Cardiac muscle cell (in vitro differentiated cells and primary cell): ENCODE measurements at places on chromosomes 1 and 21. TPM values are rescaled to one million over a fixed set of nuclear protein-coding genes. Genes with fewer than 3 reads are reported as not detected.

DNA sequence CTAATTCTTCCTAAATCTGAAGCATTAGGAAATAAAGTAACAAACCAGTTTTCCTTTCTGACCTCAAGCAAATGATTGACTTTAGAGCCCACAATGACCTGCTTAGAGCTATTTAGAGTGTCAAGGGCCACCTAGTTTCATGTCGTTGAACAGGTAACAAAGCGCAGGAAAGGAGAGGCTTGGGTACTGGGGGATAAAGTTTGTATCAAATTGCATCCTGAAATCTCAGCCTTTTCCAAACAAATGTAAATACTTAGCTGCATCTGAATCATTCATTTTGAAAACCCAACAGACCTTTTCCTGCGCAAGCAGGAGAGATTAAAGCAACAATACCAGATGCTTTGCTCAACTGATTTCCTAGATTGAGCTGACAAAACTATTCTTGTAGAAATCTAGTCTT lies 121.2 kb downstream of the NRIP1 start:
- no peak for DNase-seq
- no peak overlapping the region for H3K27ac ChIP-seq
- H3K36me3 ChIP-seq, result no peaks in the 10 kb centered on the region
- no peaks in the 10 kb centered on the region for H3K4me1 ChIP-seq
- H3K27me3 ChIP-seq, result no peaks in the 10 kb centered on the region

- no peaks in the 10 kb centered on the region for H3K36me3 ChIP-seq
- peaks cover 9% of the 10 kb centered on the region for H3K4me1 ChIP-seq
- peak overlapping the region; percentile 52 for H3K4me3 ChIP-seq
These were observed 2.0 kb upstream of the ATF3 start for GRCh38 chr1:212606395-212607205.

DNA sequence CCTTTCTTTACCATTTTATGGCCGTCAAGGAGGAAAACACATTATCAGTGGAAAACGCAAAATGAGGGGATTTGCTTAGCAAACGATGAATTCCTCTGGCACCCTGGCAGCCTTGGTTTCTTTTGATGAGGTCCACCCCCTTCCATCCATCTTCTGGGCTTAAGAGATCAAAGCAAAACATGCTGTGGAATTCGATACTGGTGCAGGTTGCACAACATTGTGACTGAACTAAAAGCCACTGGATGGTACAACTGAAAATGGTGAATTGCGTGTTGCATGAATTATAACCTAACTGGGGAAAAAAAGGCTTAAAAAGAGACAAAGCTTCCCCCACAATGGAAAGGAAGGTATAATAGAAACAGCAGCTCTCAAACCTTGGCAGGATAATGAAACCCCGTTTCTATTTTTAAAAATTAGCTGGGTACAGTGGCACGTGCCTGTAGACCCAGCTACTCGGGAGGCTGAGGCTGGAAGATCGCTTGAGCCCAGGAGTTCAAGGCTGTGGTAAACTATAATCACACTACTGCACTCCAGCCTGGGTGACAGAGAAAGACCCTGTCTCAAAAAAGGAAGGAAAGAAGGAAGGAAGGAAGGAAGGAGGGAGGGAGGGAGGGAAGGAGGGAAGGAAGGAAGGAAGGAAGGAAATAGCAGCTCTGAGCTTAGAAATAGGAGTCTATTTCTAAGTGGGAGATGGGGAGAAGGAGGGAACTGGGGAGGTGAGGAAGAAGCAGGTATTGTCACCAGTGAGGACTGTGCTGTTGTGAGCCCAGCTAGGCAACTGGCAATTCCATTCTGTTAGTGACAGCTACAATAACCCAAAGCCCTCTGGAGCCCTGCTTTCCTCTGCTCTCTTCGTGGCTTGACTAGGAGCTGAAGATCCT lies 29.0 kb upstream of the LGALS8 start:
- no peak overlapping the region for H3K27ac ChIP-seq
- H3K36me3 ChIP-seq, result no peaks in the 10 kb centered on the region
- peaks cover 8% of the 10 kb centered on the region for H3K4me1 ChIP-seq
- H3K4me3 ChIP-seq, result no peak overlapping the region

DNA sequence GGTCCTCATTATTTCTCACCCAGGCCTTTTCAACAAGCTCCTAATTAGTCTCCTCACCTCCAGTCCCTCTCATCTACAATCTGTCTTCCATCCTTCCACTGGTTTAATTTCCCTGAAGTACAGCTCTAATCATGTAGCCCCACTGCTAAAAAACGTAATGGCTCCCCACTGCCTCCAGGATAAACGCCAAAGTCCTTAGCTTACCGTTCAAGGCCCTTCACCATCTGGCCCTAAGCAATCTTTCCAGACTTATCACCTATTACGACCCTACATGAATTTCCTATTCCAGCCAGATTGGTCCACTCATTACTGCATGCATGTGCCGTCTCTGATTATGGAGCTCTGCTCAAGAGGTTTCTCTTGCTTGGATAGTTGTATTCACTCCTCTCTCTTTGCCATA lies 83.1 kb upstream of the DAB1 start:
- H3K4me1 ChIP-seq, result no peaks in the 10 kb centered on the region
- no peak overlapping the region for H3K27ac ChIP-seq
- H3K27me3 ChIP-seq, result no peaks in the 10 kb centered on the region
- no peaks in the 10 kb centered on the region for H3K36me3 ChIP-seq
- DNase-seq, result no peak

- no peaks in the 10 kb centered on the region for H3K4me1 ChIP-seq
- H3K27me3 ChIP-seq, result no peaks in the 10 kb centered on the region
- DNase-seq, result no peak
- no peak overlapping the region for H3K4me3 ChIP-seq
These were observed 688.9 kb upstream of the ADGRL2 start for GRCh38 chr1:81111818-81112217.

The MYBPH gene
- 0.53 and 1.4 TPM in 2 replicates for total RNA-seq

The PHTF1 gene
- 33.2 and 45.2 TPM in 2 replicates for total RNA-seq

The IL6R gene
- 5.2 and 17.2 TPM in 2 replicates for total RNA-seq

The CELA3A gene
- not detected in 2 replicates for total RNA-seq
